ENCODE measurements at places on chromosomes 4 and X.

DNA sequence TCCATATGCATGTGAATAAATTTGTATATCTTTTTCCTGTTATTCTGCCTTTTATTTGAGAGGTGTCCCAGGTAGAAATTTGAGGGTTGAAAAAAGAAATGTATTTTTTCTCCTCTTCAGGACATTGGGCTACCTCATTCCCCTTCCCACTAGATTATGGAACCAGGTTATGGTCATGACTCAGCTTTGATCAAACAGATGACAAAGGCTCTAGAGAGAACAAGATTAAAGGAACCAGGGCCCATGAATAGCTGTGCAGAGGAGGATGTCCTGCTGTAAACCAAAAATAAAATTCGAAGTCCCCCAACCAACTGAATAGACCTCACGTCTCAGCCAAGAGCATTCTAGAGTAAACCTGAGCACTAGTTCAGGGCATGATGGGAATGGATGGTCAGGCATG, 313.2 kb downstream of the RAPGEF2 start:
- no peak for DNase-seq

GRCh38 chrX:49901048-49901447, 21.3 kb upstream of the CLCN5 start:
- DNase-seq, result no peak

DNA sequence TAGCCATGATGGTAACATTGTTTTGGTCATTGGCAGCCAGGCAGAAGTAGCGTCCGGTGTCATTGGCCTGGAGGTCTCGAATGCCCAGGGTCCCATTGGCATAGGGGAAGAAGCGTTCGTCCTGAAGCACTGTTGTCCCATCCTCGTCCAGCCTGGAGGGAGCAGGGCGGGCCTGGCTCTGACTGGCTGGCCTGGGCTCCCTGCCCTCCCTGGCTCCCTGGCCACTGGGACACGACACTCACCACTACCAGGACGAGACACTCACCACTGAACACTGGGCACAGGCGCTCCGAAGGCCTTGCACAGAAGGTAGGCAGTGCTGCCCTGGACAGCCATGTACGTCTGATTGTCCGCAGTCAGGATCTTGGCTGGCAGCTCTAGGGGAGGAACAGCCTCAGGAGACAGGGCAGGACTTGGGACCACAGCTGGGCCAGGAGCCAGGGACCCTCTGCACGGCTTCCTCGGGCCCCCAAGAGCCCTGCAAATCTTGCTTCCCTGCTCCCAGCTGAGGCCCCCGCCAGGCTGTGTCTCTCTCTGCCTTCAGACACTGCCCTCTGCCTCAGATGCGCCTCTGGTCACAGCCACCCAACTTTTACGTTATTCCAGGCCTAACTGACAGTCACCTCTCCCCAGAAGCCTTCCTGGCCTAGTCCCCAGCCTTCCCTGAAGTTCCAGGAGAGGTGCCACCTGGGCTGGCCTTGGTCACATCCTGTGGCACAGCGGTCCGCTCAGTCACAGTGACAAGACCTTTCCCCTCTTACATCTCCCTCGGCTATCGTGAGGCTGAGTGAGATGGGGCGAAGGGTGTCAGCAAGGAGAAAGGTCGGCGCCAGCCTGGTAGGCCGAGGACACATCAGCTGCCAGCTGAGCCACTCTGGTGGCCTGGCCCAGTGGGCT, 17.1 kb downstream of the L1CAM start:
- no peak for DNase-seq

DNA sequence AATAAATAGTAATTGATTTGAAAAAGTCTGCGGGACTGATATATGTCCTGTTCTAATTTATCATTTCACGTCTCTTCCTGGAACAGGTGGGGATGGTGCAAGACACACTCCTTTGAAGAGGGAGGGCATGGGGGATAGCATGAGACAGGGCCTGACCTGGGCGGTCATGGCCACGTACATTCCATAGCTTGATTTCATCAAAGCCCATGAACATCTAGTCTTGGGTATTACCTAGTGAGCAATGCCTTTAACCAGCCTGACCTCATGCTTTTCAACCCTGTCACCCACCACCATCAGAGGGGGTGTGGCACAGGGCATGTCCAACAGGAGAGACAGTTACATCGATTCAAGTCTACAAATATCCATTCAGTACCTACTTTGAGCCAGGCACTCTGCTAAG, 52.3 kb upstream of the HOPX start:
- no peak for DNase-seq

- no peak for DNase-seq
These were observed 865.9 kb downstream of the FAT4 start for GRCh38 chr4:126180642-126181041.

DNA sequence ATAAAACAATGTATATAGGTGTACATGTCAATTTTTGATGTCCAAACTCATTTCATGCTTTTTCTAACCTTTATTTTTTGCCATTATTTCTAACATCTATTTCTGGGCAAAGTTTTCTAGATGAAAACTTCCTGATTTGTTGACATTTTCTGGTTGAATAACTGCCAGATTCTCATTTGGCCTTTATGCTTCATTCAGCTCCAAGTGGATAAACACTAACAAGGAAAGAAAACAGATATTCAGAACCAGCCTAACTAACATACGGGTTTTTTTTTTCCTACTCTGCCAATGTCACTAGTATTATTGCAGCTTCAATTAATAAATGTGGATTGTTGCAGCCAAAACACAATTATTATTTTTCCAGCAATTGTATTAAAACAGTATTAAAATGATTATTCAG, 50.9 kb upstream of the RAP1GDS1 start:
- no peak for DNase-seq

DNA sequence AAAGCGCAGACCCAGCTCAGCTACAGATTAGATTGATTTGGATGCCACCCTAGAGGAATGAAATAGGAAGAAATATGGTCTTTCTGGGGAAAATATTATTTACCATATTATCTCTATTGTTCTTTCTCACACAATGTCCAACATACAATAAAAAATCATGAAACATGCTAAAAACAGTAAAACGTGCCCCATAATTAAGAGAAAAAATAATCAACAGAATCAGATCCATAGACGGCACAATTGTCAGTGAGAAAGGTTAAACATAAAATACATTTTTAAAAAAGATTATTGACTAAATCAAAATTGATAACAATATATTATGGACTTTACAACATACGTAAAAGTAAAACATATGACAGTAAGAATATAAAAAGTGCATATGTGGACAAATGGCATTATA, 90.9 kb downstream of the ENPP6 start:
- no peak for DNase-seq
